ENCODE measurements at places on chromosomes 11 and 22.

DNA sequence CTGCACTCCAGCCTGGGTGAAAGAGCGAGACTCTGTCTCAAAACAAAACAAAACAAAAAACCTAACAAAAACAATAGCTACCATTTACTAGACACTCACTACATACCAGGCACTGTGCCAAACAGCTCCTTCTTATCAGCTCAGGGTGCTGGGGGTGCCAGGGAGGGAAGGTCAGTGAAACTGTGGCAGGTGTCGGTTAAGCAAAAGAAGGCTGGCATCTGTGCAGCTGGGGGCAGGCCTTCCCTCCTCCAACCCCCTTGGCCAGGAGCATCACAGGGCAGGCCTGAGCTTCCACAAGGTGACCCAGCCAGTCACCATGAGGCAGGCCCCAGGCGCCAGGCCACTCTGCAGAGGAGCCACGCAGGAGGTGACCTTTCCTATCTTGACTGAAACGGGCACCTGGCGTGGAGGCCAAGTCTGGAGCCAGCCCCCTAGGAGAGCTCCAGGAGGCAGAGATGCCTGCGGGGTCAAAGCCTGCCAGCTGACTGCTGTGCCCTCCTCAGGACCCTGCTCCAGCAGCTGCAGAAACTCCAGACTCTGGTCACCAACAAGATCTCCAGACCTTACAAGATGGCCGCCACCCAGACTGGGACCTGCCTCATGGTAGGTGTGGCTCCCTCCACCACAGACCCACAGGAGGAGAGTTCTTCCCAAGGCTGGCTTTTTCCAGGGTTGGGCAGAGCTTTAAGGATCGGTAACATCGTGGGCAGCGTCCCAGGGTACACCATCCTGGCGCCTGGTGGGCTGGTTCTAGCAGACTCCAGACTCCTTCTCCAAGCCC, 31.3 kb upstream of the DGKZ start:
- no peak for DNase-seq

- no peak for DNase-seq
Observed at GRCh38 chr11:76978239-76978638, 56.0 kb upstream of the B3GNT6 start.

DNA sequence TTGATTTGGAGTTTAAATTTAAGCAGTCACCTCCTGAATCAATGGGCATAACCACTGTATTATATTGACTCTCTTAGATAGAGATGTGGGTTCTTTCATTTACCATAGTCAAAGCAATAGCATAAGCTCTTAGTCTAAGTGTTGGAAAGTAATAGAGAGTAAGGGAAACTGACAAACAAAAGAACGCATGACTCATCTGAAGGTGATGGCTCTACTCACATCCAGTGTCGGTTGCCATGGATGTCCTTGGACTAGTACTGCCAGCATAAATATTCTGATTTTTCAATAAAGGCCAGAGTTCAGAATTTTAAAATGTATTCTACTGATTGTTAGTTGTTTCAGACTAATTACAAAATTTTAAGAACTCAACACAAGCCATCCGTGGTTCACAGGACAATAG, 444.9 kb upstream of the DDI1 start:
- DNase-seq, result no peak

GRCh38 chr11:91303749-91304148, 920.9 kb upstream of the FAT3 start:
- no peak for DNase-seq

- DNase-seq, result no peak
Observed at GRCh38 chr11:101428918-101429317, 154.9 kb downstream of the TRPC6 start.

- DNase-seq, result no peak
Observed at GRCh38 chr22:49999063-49999945, 13.3 kb downstream of the IL17REL start.

DNA sequence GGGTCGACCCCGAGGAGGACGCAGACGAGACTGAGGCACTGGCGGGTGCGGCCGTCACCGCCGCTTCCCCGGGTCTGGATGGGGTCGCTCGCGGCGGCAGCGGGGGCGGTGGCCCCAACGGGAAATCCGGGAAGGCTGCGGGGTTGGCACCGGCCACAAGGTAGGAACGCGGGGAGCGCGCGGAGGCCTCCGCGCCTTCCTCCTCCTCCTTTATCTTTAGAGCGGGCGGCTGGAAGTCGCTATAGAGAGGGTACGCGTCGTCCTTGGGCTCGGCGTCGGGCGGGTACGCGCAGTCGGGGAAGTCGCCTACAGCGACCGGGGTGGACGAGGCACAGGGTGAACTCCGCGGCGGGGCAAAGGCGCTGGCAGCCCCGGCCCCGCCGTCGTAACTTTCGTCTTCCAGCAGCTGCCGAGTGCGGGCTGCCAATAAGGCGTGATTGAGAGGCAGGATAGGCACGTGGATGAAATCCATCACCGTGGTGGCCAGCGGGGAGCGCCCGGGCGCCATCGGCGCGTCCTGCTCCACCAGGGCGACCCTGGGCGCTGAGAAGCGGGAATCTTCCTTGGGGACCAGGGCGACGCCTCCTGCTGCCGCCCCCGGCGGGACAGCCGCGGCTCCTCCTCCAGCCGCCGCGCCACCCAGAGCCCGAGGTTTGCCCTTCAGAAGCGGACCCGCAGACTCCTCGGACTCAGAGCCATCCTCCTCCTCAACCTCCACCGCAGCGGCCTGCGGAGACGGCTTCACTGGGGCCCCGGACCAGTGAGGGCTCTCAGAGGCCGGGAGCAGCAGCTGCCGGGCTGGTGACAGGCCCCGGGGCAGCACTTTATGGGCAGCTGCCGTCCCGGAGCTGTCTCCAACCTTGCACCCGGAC, 1.7 kb downstream of the PGR start:
- no peak for DNase-seq

DNA sequence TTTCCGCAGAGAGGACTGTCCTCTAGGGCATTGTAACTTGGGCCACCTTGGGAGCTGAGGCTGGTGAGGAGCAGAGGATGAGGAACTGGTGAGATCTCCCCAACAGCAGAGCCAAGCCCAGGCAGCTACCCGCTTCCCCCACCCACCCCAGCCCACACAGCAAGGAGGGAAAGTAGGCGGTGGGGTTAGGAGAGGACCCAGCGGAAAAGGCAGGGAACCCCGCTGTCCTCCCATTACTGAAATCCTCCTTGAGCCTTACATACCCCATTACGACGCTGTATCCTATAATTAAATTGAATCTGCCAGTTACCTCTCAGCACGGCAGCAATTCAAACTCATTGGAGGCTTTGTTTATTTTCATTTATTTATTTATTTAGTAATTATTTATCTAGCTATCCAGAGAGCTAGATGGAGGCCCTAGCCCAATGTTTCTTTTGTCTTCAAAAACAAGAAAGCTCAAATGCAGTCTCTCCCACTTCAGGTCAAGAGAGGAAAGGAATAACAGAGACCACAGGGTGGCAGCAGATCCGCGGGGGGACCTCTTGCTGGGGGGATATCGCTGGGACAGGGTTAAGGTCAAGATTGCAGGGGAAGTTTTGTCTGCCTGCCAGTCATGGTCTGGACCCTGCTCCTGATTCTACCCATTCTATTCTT, 218.0 kb downstream of the ST3GAL4 start:
- DNase-seq, result no peak

DNA sequence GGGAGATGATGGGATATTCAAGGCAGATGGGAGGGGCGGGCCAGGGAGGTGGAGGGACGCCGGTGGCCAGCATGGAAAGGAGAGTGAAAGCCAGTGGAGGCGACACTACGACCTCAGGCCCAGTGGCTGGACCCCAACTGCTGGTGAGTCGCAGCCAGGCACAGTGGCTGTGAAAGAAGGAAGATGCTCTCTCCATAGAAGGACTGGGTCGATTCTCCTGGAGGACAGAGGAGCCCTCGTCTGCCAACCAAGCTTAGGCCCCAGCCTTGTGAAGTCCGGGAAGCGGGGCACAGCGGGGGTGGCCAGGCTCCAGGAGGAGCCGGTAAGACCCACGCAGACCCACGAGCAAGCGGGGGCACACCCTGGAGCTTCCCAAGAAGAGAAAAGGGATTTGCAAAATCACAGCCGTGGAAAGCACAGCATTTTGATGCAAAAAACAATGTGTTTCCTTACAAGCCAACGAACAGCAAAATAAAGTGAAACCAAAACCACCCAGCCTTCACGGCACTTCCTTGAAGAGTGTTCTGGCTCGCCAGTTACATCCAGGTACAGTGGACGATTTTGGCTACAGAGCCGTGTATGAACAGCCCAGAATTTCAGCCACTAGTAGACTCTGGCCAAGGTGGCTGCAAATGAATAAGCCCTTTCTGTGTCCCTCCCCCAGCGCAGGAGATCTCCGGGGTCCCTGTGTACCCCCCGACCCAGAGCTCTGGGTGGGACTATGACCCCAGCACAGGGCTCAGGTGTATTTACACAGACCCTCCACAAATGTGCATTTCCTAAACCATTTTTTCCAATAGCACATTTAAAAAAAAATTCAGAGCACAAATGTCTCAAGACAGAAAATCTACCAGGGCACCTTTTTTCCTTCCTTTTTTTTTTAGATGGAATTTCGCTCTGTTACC, 96.9 kb downstream of the TRMU start:
- DNase-seq, result no peak
